Left ventricle myocardium inferior (tissue), 1 donor: ENCODE measurements at places on chromosomes 2 and 18.

DNA sequence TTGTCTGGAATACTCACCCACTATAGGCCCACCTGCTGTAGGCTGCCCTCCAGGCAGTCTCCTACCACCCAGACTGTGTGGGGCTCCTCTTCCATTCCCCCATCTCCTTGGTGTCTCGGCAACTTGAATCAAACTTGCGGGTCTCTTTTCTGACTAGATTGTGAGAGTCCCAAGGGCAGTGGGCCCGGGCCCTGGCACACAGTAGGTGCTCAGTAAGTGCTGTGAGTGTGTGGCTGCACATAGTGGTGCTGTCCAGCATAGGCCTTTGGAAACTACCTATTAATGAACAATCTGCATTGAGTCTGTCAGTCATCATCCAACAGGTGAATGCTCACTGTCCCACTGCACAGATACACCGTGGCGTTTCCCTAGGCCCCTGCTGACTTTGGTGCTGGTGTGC lies 43.6 kb upstream of the ASB1 start:
- H3K36me3 ChIP-seq, result peaks cover 9% of the 10 kb centered on the region
- H3K27ac ChIP-seq, result no peak overlapping the region
- no peak for DNase-seq
- H3K27me3 ChIP-seq, result no peaks in the 10 kb centered on the region
- peaks cover 17% of the 10 kb centered on the region for H3K4me1 ChIP-seq

DNA sequence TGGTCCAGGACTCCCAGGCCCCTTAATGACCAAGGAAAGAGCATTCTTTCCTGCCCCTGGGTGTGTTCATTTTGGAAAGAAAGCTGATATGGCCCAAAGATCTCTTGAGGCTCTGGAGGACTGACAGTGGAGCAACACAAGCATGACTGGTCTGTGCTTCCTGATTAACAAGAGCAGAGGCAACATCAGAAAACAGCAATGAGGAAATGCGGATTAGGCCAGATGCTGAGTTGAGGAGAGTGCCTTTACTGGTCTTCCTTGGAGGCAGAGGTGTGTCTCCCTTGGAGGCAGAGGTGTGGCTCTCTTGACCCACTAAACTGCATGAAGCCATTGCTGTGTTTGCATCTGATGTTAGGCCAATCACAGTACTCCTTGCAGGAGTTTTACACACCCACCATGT lies 19.9 kb downstream of the IL36B start:
- H3K27me3 ChIP-seq, result peaks cover 45% of the 10 kb centered on the region
- H3K36me3 ChIP-seq, result no peaks in the 10 kb centered on the region
- DNase-seq, result no peak
- no peak overlapping the region for H3K4me3 ChIP-seq

DNA sequence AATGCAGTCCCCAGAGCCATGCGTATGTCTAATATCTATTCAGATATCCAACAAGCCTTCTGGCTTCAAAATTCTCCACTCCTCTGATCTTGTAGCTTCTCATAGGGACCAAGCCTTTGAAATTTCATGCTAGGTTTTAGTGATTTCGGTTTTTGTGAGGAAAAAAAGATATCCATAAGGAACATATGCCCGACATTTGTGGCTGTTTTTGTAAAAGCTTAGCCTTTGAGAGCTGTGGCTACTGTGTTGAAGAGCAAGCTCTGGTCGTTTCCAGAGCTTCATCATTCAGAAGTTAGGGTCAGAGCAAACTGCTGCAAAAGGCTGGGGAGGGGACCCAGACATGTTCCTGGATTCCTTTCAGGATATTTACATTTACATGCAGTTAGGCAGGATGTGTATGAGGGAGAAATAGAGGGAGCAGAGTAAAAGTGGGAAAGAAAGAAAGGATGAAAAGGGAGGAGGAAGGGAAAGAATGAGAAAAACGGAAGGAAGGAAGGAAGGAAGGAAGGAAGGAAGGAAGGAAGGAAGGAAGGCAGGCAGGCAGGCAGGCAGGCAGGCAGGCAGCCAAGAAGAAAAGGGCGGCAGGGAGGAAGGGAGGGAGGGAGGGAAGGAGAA lies 70.2 kb downstream of the NCKAP5 start:
- H3K4me1 ChIP-seq, result peaks cover 22% of the 10 kb centered on the region
- no peaks in the 10 kb centered on the region for H3K36me3 ChIP-seq
- H3K4me3 ChIP-seq, result no peak overlapping the region
- no peak for DNase-seq
- no peak overlapping the region for H3K27ac ChIP-seq
- no peaks in the 10 kb centered on the region for H3K27me3 ChIP-seq

DNA sequence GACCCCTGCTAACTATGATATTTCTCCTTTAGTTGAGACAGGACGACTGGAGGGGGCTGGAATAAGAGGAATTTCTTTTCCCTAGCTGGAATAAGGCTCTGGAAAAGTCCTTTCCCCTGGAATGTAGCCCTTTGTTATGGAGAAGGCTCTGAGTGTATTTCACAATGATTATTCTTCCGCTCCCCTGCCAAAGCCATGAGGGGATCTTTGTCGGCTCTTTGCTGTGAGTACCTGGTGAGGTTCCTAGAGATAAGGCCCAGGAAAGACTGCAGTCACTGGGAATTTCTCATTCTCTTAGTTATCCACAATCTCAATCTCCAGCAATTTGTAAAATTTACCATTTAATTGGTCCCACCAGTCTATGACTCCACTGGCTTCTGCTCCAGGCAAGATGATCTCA lies 340.2 kb upstream of the HNRNPA3 start:
- no peak overlapping the region for H3K4me3 ChIP-seq
- peaks cover 38% of the 10 kb centered on the region for H3K27me3 ChIP-seq
- no peaks in the 10 kb centered on the region for H3K4me1 ChIP-seq
- no peak overlapping the region for H3K27ac ChIP-seq
- no peaks in the 10 kb centered on the region for H3K36me3 ChIP-seq

DNA sequence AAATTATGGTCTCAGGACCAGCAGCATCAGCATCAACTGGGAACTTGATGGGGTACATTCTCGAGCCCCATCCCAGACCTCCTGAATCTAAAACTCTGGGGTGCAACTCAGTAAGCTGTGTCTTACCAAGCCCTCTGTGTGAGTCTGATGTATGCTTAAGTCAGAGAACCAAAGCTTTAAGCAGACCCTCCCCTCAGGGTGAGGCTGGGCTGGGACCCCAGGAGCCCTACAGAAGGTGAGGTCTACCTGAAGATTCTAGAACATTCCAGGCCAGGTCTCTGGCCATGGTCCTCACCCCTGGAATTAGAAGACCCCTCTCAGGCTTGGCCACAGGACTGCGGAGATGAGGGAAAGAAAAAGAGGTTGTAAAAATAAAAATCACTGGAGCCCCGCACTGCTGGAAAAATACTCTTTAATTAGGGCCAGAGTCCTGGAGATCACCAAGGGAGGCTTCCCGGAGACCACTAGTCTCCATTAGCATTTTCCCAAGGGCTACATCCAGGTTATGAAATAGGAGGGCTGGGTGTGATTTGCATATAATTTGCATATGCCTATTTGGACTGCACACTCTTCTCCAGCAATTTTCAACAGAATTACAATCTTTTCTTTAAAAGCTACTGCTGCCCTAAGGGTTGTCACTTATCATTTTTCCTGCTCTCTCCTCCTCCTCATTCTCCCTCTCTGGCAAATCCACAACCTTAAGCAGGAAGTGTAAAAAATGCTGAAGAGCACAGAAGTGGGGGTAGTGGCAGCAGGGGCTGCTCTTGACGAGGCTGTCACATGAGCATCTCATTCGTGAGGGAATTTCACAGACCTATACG lies 100.2 kb downstream of the ZBTB7C start:
- H3K4me3 ChIP-seq, result no peak overlapping the region
- DNase-seq, result no peak
- no peaks in the 10 kb centered on the region for H3K27me3 ChIP-seq
- H3K4me1 ChIP-seq, result no peaks in the 10 kb centered on the region
- no peaks in the 10 kb centered on the region for H3K36me3 ChIP-seq
